ENCODE measurements at places on chromosomes 11 and 22. TPM values are rescaled to one million over a fixed set of nuclear protein-coding genes. Genes with fewer than 3 reads are reported as not detected.

DNA sequence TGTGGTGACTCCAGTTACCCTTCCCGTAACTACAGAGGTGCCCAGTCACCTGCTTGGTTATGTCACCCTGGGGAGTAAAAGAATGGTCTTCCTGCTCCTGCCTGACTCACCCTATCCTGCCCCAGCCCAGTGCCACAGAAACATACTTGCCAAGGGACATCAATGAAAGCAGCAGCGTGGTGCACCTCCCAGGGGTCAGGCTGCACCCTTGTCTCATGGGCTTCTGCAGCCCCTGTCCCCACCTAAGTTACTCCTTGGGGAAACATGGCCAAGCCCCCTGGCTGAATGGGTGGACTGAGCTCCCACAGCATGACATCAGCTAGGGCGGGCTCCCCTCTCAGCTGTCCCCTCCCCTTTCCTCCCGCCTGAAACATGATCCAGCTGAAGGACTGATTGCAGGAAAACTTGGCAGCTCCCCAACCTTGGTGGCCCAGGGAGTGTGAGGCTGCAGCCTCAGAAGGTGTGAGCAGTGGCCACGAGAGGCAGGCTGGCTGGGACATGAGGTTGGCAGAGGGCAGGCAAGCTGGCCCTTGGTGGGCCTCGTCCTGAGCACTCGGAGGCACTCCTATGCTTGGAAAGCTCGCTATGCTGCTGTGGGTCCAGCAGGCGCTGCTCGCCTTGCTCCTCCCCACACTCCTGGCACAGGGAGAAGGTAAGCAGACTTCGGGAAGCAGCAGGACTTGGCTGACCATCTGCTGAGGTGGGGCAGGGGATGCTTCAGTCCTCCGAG is at the start of gene HTR3A:
TSS of gene HTR3A (plus strand) at position 368 of the 730 bp plus-strand sequence. CDS start at position 586, 218 bp downstream.
- DNase-seq, result no peak

DNA sequence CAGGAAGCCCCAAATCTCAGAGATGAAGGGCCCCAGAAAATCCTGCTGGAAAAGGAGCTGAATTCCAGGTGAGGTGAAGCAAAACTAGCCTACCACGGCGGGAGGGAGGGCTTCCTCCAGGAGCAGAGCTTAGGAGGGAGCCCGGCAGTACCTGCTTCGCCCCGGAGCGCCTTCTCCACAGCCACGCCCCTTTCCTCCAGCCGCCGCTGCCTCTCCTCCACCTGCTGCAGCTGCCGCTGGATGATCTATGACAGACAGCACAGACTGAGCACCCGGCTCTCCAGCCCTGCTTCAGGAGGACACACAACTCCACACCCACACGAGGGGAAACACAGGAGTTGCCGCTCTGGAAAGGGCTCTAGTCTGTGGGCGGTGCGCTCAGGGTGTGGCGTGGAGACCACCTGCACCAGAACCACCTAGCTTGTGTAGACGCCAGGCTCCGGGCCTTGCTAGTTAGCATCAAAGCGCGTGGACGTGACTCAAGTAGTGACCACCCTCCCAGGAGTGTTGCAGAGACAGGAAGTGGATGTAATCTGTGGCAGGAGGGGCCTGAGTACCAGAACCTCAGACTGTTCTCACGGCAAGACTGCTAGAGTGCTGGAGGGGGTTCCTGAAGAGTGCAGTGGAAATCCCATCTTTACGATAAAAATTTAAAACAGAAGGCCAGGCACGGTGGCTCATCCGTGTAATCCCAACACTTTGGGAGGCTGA is 34.6 kb upstream of the BID start:
- DNase-seq, result no peak

C11orf21 gene
- polyA plus RNA-seq, result 0.60 TPM

DNA sequence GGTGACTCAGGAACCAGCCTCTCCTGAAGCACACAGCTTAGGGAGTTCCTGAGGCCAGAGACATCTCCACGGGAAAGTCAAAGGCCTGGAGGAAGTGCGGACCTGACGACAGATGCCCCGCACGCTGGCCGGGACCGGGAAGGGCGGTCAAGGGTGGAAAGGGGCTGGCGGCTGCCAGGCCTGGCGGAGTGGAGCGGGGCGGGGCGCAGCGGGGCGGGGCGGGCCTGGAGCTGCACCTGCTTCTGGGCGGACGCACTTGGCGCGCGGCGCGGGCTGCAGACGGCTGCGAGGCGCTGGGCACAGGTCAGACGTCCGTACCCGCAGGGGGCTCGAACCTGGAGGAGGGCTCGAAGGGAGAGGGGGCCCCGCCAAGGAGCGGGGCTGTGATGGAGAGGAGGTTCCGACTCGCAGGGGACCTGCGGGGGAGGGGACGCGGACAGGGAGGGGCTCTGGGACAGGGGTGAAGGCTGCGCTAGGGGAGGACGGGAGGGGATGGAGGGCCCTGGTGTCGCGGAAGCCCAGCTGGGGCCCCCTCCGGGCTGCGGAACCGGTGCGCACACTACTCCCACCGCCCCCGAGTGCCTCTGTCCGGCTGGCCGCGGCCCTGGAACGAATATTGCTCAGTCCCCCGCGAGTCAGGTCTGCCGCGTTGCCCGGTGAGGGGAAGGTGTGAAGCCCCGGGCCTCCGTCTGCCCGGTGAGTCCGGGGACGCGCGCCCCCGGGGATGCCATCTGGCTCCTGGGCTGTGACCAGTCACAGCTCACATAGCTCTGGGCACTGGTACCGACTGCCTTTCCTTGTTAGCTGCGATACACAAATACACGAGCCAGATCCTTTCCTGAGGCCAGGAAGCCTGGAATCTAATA is at the start of gene TMEM45B:
TSS of gene TMEM45B (plus strand) at position 253 of the 866 bp plus-strand sequence. CDS start 36,635 bp downstream, outside the sequence.
- DNase-seq, result no peak

CNTF gene
- 0.41 TPM for polyA plus RNA-seq

All from urinary bladder (tissue), 4 donors.